Erythroblast (primary cell): ENCODE measurements at places on chromosomes 6 and 20.
A peak's percentile ranks its signal among the peaks of the same experiment; 100 is the strongest.

- no peak for DNase-seq
Observed at GRCh38 chr6:37640786-37641395, 56.8 kb downstream of the MDGA1 start.

- DNase-seq = no peak
Observed at GRCh38 chr20:32010666-32011065, 428 bp downstream of the CCM2L start.

DNA sequence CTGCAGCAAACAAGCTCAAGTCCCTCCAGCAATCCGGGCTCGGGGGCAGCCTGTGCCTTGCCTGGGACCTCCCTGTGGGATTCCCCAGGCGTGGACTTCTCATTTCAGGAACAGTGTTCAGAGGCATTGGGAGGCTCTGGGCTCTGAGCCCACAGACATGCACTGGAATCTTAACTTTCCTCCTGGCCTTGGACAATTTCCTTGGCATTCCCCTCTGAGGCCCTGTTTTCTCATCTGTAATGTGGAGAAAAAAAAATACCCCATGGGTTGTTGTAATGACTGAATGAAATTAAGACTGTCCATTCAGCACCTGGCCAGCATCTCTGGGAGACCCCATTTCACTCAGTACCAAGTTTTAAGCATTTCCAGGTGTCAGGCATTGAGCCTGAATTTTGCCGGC lies 17.6 kb downstream of the BPIFB4 start:
- no peak for DNase-seq

- peak; percentile 53 for DNase-seq
Observed at GRCh38 chr6:88165844-88166492, at the start of gene CNR1. Gene CNR1, minus strand, starts transcription at chr6:88166347. Its CDS starts 21,073 bp downstream, at chr6:88145274.

- no peak for DNase-seq
Observed at GRCh38 chr6:163960128-163960527, 545.6 kb downstream of the QKI start.

DNA sequence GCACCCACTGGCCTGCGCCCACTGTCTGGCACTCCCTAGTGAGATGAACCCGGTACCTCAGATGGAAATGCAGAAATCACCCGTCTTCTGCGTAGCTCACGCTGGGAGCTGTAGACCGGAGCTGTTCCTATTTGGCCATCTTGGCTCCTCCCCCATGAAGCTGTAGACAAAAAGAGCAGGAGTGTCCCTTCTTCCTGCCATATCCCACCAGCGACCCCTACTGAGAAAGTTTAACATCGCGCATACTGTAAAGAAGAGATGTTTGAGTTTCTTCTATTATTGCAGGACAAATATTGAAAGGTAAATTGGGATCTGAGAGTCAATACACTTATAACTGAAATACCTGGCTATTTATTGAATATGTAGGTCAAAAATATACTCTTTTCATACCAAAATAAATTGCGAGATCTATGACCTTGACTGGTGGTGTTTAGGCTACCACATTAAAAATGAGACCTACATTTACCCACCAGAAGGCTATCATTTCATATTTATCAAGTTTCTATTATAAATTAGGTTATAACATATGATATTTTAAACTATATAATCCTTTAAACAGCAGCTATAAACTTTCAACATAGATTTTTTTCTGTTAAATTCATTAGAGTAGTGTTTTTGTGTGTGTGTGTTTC lies 586.3 kb downstream of the HTR1B start:
- peak; percentile 1 for DNase-seq

GRCh38 chr20:45463709-45464108 lies 5.8 kb upstream of the WFDC2 start:
- no peak for DNase-seq

GRCh38 chr20:32970973-32971300 lies 33.3 kb downstream of the SUN5 start:
- DNase-seq = no peak

- no peak for DNase-seq
Observed at GRCh38 chr20:58245181-58245891, 16.9 kb upstream of the ANKRD60 start.

DNA sequence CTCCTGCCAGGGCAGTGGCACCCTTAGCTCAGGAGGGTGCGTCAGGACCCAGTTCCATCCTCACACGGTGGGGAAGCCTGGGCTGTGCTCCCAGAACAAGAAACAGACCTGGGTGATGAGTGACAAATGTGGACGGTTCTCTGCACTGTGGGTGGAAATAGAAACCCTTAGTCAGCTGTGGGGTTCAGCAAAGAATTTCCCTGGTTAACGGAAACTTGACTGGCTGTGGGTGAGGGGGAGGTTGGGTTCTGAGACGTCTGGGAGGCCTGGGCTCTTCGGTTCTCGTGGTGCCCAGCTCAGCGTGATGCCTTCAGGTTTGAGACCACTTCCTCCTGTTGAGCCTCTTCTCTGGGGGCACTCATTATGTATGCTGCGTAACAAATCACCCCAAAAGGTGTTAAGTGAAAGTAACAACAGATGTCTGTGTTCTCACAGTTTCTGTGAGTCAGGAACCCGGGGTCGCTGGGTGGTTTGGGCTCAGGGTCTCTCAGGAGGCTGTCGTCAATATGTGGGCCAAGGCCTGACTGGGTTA lies 53.1 kb upstream of the FAM83D start:
- DNase-seq = no peak

DNA sequence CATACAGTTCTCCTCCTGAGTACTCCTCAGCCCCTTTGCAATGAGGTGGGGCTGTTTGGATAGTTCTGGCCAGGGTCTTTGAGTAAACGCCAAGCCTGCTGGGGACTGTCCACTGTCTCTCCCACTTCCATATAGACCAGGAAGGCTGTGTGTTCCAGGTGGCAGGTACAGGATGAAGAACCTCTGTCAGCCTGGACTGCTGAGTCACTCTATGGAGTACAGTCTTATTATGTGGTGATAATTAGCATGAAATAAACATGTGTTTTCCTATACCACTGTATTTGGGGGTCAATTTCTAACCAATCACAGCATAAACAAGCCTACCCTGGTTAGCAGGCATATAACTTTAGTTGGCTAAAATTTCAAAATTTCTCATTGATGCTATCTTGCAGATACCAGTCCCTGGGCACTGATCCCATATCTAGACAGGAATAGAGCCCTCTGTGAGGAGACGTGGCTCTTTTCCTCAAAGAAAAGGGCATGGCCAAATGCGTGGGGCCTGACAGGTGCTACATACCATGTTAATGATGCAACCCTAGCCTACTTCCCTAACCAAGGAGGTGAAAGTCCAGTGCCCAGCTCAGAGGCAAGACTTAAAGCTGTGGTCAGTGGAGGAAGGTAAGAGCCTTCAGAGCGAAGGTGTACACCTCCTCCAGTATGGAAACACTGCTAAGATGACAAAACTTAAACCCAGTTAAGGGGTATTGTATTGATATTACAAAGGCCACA lies 4.5 kb upstream of the ALDH8A1 start:
- DNase-seq = no peak

DNA sequence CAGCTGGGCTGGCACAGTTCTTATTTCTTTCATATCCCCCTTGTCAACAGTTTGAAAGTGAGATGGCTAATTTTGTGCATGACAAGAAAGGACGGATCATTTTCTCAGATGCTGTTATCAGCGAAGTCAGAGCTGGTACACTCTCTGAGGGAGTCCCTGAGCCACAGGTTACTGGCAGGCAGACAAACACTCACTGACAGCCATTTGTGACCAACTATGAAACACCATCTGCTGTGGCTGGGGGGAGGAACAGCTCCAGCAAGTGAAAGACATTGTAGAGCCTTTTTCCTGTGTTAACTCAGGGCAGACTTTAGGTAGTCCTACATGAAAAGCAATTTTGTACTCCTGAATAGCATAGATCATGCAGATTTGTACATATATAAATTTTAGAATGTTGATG lies 22.2 kb downstream of the OLIG3 start:
- DNase-seq = no peak

- DNase-seq = no peak
Observed at GRCh38 chr6:77180326-77180725, 283.0 kb downstream of the HTR1B start.

DNA sequence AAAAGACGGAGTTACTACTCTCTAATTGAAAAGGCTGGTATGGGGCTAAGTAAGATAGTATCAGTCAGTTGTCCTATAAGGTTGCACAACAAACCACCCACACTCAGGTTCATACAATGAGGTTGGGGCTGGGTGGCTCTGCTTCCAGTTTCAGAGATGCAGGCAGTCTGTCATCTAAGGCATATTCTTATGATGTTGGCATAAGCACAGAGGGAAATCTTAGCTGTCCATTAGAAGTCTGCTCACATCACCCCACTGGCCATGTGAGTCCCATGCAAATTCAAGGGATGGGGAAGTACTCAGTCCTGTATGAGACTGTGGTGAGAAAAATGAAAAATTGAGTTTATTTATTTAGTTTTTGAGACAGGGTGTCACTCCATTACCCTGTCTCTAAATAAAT lies 118.6 kb downstream of the LAMP5 start:
- no peak for DNase-seq

DNA sequence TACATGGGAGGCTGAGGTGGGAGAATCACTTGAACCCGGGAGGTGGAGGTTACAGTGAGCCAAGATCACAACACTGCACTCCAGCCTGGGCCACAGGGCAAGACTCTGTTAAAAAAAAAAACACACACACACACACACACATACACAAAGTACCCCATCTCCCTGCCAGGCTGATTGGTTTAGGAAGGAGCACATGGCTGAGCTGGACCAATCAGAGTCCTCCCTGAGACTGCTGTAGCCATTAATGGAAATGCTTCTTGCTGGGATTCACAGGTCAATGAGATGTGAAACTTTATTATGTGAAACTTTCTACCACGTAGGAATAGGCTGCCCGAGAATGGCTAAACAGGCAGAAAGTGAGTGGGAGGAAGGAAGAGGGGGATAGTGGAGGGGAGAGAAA lies 2.9 kb downstream of the TREM1 start:
- no peak for DNase-seq

DNA sequence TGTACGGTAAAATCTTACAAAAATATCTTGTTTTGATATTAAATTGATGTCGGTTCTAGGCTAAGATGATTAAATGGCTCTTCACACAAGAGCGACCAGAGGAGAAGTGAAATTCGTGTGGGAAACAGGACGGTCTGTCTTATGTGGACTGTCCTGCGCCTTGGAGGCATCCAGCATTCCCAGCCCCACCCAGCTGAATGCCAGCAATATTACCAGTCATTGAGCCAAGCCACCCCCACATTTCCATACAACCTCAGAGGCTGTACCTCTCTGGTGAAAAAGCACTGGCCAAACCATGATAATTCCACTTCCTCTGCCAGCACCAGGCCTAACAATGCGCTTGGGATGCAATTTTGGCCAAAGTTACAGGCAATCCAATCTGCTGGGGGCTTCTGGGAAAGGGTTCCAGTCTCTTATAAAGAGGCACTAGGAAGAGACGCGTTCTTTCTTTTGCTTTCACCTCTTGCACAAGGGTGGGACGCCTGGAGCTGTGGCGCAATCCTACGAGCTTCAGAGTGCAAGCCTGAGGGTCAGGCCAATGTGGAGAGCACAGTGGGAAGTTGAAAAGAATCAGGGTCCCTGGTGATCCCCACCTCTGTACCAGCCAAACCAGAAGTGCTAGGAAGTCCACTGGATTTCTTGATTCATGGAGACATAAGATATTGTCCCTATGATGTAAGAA lies 213.1 kb downstream of the PREX1 start:
- DNase-seq = no peak

DNA sequence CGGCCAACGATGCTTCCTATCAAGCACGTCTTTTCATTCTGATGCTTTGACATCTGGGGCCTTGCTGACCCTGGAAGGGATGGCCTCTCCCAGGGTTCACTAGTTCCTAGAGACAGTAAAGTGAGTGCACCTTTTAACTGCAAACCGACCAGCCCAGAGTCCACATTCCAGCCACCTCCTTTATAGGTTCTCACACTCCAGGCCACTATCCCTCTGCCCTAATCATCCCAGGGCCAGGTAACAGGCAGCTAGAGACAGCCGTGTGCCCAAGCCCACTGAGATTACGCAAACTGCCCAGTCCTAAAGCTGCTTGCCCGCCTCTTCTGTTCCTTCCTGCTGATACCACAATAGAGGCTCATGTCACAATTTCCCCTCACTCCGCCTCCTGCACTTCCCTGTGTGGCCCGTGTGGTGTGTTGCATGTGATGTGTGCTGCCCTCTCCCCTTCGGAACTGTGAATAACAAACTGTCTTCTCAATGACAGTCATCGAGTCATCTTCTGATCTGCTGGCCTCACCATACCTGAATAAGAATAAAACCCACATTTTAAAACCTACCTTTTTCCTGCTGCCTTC lies 123.7 kb upstream of the EXOC2 start:
- no peak for DNase-seq

- no peak for DNase-seq
Observed at GRCh38 chr20:35820715-35821114, 48.9 kb downstream of the PHF20 start.

- peak; percentile 24 for DNase-seq
Observed at GRCh38 chr6:20538131-20538662, 3.9 kb downstream of the CDKAL1 start.

GRCh38 chr20:62795023-62795761 lies 1.1 kb upstream of the MRGBP start:
- DNase-seq = peak; percentile 76

GRCh38 chr6:153207617-153208016 lies 76.5 kb upstream of the RGS17 start:
- DNase-seq = no peak

DNA sequence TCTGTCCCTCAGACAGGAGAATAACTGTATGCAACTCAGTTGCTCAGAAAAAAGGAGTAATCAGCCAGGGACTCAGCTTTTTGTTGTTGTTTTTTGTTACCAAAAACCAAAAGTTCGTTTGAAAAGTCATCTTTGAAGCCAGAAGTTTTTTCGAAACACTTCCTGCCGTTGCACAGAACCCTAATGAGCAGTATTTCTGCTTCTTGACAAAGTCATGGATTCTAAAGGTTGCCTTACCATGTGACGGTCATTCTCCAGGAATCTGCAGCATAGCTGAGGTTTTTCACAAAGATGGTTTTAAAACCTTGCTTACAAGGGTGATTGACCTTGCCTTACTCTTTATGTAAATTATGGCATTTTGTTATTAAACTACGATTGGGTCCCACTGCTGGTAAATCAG lies 1.9 kb downstream of the RAB32 start:
- DNase-seq = no peak

- DNase-seq = no peak
Observed at GRCh38 chr20:22544462-22544861, 39.9 kb downstream of the FOXA2 start.

GRCh38 chr20:3692706-3693294 lies 11.0 kb upstream of the ADAM33 start:
- no peak for DNase-seq

- no peak for DNase-seq
Observed at GRCh38 chr6:47302043-47302442, 7.7 kb downstream of the TNFRSF21 start.
